NCI-H510A (cell line): ENCODE measurements at places on chromosomes 1 and 21.

- DNase-seq, result no peak
Measured at GRCh38 chr1:165717918-165718515, 19.7 kb upstream of the ALDH9A1 start.

DNA sequence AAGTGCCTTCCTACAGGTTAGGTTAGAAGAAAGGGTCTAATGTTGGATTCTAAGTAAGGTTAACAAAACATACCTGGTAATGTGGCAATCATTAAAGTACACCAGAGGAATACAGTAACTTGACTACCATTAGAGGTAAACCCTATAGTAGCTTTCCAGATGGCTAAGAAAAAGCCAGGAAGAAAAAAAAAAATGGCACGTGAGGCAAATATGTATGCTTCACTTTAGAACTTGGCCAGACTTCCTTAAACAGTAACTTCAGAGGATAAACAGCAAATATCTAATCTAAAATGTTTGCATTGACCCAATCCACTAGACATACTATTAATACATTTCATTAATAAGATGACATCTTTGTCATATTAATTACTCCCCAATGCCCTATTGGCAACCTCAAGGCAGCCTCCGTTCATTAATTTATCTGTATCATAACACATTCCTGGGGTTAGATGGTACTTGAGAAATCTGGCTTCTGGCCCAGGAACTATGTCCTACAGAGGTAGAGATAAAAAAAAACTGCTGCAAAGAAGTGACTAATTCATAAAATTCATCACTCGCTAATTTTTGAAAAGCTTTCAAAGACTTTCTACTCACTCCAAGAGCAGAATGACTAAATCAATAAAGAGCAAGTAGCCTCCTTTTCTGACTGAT lies 5.8 kb downstream of the DCAF8 start:
- DNase-seq, result no peak

GRCh38 chr1:228376262-228376628 lies 30.4 kb downstream of the TRIM11 start:
- DNase-seq, result no peak

DNA sequence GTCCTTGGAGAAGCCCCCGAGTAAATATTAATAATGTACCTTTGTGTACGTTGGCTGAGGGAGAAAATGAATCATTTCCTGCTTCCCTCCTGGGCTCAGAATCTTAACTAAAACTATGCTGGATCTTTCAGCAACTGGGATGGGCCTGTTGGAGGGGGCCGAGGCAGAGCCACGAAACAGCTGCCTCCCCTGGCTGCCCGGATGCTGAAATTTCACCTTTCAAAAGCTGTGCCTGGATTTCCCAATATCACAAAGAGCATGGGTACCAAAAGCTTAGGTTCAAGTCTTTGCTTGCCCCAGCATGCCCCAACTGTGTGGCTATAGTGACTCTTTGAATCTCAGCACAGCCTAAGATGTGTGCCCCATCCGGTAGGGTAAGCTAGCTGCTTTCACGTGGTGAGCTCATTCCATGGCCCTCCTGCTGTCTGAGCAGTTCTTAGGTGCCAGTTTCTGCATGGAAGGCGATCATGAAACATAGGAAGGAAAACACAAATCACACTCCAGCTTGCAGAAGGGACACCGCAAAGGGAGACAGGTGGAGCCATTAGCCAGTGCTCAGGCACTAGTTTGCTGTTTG lies 473.5 kb downstream of the PTPRU start:
- DNase-seq, result peak; percentile 46

DNA sequence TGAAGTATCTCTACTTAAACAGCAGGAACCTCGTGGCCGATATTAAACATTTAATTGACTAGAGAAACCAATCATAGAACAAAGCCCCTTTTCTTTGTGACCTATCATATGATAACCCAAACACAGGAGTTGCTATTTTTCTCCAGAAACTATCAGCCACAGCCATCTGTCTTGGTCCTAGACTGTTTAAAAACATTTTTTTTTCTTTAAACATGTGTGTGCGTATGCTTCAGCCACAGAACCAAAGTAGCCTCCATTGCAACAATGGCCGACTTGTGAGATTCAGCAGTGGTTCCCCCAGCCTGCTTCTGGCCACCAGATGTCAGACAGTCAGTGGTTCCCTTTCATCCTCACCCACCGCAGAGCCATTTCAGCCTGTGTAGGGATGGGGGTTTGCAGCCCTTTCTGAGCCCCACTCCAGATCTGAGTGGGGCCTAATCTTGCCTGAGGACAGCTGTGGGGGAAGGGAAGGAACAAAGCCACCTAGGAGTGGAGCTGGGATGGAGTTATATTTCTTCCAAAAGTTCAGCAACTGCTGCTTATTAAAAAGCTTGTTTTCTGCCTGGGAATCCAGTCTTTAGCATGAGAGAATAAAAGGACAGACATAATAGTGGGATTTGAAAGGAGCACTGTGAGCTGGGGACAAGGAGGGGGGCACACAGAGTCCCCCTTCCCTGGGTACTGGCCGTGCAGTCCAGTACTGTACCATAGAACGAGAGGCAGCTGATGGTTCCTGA lies 11.7 kb upstream of the IGSF3 start:
- no peak for DNase-seq

GRCh38 chr1:5509664-5510452 lies 482.4 kb downstream of the NPHP4 start:
- DNase-seq, result no peak

DNA sequence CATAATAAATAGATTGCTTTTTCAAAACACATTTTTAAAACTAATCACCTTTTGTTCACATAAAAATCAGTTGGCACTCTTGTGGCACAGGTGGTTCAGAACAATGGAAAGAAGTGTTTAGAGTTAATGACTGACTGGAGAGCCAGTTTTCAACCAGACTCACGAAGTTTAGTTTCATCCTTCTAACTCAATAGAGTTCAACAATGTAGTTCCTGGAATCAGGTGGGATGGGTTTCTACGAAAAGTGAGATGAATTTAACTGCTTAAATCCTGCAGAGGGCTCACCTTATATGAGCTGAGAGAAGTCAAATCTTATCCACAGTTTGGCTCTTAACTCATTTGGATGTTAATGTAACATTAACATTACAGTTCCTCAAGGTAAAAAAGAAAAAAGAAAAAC lies 116.5 kb downstream of the SMYD2 start:
- DNase-seq, result no peak

DNA sequence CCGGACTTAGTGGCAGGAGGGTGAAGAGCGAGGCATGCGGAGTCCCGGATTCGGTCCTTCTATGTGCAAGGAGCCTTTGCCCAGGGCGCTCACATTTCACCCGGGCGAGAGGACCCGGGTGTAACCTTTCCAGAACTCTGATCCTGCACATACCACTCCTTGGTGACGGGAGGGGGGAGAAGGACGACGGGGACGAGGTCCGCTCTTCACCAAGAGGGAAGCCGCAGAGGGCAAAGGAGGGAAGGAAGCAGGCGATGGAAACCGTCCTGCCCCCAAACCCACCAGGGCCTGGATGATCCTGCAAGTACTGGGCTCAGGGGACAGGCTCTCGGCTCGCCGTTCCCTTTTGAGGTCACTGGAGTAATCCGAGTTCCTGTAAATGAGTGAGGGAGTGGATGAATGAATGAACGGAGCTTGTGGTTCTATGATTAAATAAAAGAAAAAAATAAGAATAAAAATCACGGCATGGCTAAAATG lies 993 bp downstream of the SYPL2 start:
- no peak for DNase-seq

GRCh38 chr1:186802388-186802787 lies 26.4 kb upstream of the PLA2G4A start:
- DNase-seq, result no peak

DNA sequence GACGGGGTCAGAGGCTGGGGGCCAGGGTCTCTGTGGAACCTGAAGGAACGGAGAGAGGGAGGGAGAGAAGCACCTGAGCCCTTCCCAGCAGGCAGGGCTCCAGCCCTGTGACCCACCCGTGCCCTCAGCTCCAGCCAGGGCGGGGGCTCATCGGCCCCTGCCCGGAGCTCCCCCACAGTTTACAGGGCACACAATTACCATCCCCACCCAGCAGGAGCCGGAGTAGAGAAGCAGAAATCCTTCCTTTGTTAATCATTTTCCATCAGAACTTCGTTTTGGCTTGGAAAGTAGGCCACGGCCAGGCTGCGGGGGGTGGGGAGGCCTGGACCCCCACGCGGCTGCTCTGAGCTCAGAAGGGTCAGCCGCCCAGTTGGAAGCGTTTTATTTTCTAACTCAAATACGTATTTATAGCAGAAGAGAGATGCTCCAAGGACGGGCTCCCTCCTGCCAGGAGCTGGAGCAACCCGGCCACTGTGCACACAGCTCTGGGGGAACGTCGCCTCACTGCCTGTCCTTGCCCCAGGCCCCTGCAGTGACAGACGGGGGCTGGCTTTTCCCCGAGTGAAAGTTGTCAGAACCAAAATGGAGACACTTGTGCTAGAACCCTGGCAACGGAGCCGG lies 42.7 kb upstream of the ADARB1 start:
- DNase-seq, result no peak

DNA sequence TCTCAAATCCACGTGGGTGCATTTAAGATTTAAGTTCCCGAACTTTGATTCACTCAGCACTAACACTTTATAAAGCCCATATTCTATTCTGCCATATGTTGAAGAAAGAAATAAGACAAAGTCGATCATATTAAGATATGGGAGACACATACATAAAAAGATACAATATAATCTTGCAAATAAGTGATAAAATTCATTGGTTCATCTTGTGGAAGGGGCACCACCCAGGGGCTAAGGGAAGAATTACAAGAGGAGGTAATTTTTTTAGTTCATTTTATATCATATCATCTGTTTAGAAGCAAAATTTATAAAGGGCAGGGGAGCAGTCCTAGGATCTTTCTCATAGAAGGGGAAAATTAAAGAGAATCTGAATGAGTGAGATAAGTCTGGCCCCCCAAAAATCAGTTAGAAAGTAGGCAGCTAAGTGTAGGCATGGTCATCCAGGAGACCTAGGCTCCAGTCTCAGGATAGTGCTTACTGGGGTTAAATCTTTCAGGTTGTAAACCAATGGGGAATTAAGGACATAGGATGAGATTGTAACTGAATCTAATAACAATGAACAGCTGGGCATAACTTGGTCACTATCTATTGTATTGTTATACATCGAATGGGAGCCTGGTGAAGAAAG lies 124.2 kb upstream of the L1TD1 start:
- DNase-seq, result no peak

GRCh38 chr1:187504779-187505178 lies 676.0 kb downstream of the PLA2G4A start:
- no peak for DNase-seq

- DNase-seq, result no peak
Measured at GRCh38 chr1:35222322-35223083, 29.6 kb upstream of the SFPQ start.

DNA sequence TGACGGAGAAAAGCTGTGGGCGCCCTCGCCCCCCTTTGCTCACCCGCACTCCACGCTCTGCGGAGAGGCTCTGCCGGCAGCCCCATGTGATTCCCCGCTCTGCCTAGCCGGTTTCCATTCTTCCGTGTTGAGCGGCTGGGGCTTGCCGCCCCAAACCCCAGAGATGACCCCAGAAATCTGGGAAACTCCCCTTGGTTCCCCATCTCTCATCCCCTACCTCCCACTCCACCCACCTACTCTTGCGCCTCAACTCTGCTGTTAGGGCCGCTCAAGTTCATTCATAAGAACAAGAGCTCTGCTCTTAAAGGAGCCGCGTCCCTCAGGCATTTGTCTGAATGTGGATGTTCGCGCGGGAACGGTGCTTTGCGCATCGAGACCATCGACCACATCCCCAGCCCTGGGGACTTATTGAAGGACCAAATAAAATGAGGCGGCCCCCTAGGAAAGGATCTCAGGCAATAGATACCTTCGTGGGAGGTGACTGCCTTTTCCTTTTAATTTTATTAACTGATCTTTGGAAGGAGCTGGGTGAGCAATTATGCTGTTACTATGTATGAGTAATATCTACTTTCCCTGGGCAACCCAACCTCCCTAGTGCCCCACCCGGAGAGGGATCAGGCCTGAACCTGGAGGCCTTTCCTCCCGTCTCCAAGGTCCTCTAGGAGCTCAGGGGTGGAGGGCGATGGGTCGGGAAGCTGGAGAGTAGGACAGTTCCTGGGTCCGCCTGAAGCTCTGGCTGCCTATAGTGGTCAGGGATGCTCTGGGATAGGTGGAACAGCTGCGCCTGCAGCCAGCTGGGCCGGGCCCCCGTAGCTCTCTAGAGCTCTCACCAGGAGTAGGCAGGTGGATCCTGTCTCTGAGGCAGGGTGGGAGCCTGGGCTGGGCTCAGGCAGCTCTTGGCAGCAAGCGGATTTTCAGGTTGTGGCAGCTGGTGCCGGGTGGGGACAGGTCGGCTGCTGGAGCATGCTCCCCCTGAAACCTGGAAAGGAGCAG lies 898 bp downstream of the MFSD2A start:
- DNase-seq, result peak; percentile 98

- no peak for DNase-seq
Measured at GRCh38 chr1:163172596-163172995, 30.1 kb downstream of the RGS5 start.

- DNase-seq, result no peak
Measured at GRCh38 chr1:173297798-173298391, 90.8 kb upstream of the TNFSF4 start.
